ENCODE measurements at places on chromosomes 4 and X.
A peak's percentile ranks its signal among the peaks of the same experiment; 100 is the strongest.

- no peak for DNase-seq
Measured at GRCh38 chr4:54645830-54646229, 11.9 kb upstream of the KIT start.

DNA sequence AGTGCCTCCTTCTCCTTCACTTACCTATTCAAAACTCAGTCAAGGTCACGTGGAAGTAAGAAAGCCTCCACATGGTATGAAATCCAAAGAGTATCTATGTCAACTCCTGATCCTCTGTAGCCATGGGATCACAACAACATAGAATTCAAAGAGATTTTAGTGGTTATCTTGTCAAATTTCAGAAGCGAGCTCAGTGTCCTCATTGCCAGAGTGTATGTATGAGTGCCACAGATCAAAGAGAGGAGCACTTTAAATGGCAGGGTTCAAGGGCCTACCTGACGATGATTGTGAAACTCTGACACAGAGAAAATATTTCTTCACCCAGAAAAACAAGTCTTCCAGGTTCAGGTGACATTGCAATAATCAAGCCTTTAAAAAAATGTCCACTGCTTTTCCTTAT, 1.2 kb upstream of the ACE2 start:
- DNase-seq, result no peak

- DNase-seq, result no peak
Measured at GRCh38 chrX:15334561-15334960, 762 bp downstream of the PIGA start.

DNA sequence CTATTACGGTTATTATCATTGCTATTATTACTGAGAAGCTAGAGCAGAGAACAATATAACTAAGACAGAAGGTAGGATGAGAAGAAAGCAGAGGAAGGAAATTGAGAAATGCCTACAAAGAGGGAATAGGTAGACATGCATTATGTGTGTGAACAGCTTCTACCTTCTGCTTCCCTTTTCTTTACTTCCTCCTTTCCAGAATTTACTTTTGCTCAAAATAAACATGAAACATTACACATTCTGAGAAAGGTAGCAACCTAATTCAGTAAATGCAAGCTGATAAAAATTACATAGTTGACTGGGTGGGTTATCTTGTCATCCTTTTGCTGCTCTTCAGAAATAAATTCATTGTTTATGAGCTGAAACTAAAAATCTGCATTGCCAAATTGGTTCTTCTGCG, 54.6 kb downstream of the AMOT start:
- DNase-seq, result no peak

GRCh38 chrX:26032111-26032912, 105.8 kb upstream of the MAGEB18 start:
- DNase-seq, result peak; percentile 20

DNA sequence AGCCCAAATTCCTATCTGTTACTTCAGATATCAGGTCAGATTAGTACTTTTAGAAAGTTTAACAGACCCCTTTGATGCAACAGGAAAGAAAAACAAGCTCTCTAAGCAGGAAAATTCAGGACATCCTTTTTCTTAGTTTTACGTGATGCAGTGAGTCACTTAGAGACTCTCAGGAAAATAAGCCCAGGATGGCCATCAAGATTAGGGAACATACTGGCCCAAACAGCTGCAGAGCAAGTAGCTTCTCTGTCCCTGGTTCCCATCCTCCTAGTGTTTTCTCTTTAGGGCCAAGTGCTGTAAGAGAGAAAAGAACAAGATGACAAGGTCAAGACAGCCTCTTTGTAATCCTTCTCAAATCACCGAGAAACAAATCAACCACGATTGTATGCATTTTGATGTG, 219.1 kb downstream of the ZNF674 start:
- DNase-seq, result no peak

- DNase-seq, result no peak
Measured at GRCh38 chr4:21888195-21888976, 60.2 kb downstream of the KCNIP4 start.

DNA sequence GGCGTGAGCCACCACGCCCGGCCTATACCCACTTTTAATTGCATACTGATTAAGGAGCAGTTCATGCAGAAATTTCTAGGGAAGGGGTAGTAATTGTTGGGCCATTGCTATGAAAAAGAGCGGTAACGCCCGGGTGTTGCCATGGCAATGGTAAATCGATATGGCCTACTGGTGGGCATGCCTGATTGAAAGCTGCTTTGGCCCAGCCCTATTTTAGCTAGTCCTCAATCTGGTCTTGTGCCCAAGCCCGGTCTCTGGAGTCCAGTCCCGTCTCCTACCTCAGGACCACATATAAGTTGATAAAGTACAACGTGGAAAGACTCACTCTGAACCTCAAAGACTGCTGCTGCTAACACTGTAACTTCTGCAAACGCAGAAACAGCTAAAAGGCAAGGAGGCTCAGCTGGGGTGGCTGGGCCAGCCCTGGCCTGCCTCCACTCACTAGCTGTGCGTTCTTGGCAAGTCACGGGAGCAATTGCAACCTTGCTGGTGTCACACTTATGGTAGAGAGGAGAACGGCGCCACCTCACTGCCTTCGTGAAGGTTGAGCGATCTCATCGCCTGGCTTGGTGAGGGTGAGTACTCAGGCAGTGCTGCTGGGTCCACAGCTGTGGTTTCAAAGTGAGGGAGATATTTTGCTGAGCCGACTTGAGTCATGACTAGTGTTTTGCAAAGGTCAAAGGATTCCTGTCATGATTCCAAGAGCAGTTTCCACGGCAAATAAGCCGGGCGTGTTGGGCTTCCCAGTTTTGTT, 57.0 kb upstream of the GRPEL1 start:
- peak; percentile 73 for DNase-seq

GRCh38 chrX:63250253-63250868, 100.8 kb downstream of the SPIN4 start:
- DNase-seq, result peak; percentile 42

GRCh38 chr4:81963015-81963762, 410.6 kb downstream of the HNRNPD start:
- no peak for DNase-seq

- DNase-seq, result no peak
Measured at GRCh38 chr4:175062183-175062592, 144.0 kb downstream of the ADAM29 start.

DNA sequence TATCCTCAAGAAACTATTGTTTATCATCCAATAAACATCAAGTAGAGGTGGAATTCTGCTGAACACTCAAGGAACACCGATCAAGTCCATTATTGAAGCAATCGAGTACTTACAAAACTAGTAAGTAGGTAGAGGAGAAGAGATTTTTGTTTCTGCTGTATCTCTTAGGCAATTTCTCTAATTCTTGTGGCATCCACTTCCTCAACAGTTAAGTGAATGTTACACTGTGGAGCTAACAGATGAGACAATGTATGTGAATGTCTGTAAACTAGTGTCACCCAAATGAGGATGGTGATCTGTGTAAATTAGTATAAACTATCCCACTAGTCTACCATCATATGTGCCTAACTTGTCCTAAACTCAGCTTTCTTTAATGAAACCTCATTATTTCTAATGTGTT, 261.6 kb downstream of the ARHGAP24 start:
- no peak for DNase-seq

GRCh38 chrX:132676102-132676501, 187.3 kb upstream of the MBNL3 start:
- no peak for DNase-seq

Data from left hindlimb (tissue), 1 donor.